NCI-H187 treated with DMSO at 0.1 percent for 48 hours (cell line): ENCODE measurements at places on chromosomes 6 and 20.

DNA sequence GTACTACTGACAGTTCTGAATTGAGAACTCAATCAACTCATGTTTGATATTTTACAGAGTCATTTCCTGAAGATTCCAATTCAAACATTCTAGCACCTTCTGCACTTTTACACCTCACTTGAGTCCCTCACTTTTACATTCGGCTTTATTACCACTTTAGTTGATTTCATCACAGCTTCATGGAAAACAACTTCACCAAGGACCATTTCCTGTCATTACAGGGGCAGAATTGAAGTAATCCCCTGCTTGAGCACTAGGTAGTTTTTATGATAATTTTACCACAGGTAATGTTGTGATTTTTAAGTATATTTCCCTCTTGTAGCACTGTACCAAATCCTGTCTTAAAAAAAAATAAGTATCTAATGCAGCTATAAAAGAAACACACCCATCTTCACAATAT, 312.9 kb downstream of the BTBD9 start:
- DNase-seq, result no peak

GRCh38 chr6:15447546-15448267, 201.8 kb downstream of the JARID2 start:
- no peak for DNase-seq

- no peak for DNase-seq
These were observed 1.6 kb downstream of the CPXM1 start for GRCh38 chr20:2798814-2799213.

DNA sequence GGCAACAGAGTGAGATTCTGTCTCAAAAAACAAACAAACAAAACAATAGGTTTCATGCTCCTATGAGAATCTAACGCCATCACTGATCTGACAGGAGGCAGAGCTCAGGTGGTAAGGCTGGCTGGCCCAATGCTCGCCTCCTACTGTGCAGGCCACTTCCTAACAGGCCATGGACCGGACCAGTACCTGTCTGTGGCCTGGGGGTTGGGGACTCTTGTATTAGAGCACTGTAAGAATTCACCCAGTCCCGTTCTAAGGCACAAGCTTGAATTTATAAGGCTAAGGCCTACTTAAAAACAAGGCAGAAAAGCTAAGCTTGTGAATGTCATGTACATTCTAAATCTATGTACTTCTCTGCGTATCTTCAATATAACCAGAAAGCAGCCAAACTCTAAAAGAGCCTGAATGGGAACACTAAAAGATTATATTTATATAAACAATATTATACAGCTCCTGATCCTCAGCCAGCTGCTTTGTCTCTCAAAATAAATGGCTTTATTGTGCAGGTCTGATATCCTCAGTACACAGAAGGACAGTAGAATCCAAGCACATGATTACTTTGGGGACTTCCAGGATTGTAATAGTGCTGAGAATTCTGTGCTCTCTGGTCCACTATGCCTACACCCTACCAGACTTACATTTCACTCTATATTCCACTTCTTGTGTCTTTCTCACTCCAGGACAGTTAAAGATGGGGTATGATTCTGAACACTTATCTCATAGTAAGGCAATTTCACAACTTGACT, 64.5 kb upstream of the DST start:
- no peak for DNase-seq

- no peak for DNase-seq
These were observed 45.9 kb upstream of the PLN start for GRCh38 chr6:118502169-118502568.

- no peak for DNase-seq
These were observed 48.6 kb upstream of the SNX9 start for GRCh38 chr6:157774153-157775135.

- DNase-seq, result no peak
These were observed at the start of gene MOCS1 for GRCh38 chr6:39934131-39934757. TSS of gene MOCS1 (minus strand) at chr6:39934462. CDS start at chr6:39934417, 45 bp downstream.

- DNase-seq, result no peak
These were observed 210.2 kb upstream of the DEFB112 start for GRCh38 chr6:50259903-50260302.
